Effector CD8-positive, alpha-beta T cell (primary cell): ENCODE measurements at places on chromosomes 4 and X.

DNA sequence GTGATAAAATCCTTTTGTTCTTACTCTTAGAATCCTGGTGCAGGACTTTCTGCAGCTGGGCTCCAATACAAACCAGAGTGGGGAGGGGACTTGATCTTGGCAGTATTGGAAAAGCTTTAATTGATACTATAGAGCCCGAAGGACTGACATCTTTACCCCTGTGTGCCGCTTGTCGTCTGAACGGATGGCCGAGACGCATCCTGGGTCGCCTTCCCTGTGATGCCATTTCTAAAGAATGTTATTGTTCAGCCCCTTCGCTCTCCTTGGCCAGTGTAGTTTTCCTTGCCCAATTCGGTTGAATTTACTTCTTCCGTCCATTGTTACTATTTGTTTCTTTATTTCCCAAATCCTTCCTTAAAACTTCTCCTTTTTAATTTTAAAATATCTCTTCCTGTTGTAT lies 80.9 kb downstream of the CLDN34 start:
- no peak for DNase-seq

GRCh38 chrX:110265661-110266060 lies 52.2 kb downstream of the AMMECR1 start:
- no peak for DNase-seq

DNA sequence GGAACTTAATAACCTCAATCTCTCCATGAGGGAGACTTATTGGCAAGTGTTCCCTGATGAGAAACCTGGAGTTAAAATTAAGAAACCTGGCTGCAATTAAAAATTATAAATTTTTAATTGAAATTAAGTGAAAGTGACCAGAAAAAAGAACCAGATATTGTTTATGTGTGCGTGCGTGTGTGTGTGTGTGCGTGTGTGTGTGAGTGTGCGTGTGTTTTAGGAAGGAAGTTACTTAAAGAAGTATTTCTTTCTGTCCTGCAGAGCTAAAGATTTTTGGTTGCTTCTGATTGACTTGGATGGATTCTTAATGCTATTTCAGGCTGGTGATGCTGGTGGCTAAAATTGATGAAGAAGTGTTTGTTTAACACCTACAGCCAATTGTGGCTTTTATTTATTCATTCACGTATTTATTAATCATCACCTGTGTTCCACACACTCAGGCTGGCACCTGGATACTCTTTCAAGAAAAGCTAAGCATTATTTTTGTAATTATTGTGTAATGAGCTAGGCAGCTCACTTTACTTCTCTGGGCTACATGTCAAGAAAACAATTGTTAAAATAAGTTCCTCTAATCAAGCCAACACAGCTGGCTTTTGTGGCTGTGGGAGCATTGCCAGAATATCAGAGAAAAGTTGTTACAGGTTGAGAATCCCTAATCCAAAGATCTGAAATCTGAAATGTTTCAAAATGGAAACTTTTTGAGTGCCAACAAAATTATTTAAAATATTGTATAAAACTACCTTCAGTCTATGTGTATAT lies 68.5 kb downstream of the CEP44 start:
- no peak for DNase-seq

DNA sequence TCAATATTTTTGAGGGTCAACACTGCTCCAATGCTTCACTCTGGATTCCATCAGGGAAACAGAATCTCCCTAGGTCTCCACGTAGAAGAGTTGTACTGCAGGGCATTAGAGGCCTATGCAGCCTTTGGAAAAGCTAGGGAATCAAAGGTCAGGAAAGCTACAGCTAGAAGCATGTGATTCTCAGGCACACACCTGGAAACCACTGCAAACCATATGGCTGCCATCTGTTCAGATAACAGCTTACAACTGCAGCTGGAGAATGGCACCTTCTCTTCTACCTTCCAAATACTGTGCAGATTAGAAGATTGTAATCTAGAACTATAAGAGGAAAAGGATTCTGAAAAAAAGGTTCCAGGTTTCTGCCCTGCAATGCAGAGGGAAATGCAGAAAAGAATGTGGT lies 60.6 kb downstream of the BTC start:
- no peak for DNase-seq

DNA sequence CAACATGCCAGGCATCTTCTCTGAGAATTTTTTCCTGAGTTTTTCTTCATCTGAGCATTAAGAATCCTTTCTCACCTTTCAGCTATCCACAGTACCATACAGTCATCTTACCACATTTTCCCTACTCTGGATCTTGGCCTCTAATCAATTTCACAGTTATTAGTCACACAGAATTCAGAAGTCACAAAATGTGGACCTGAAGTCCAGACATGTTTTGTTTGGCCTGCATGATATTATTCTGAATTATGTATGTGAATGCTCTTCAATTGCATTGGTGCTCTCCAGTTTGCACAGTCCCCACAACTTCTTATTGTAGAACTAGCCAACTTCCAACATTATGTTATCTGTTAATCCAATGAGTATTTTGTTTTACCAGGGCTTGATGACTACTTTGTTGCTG lies 102.3 kb upstream of the GRIA3 start:
- no peak for DNase-seq

- no peak for DNase-seq
Observed at GRCh38 chrX:109847257-109848187, 114.5 kb upstream of the ACSL4 start.

GRCh38 chr4:185718578-185719499 lies 93.2 kb downstream of the SORBS2 start:
- DNase-seq = no peak

- no peak for DNase-seq
Observed at GRCh38 chrX:137695417-137695816, 129.5 kb downstream of the ZIC3 start.

GRCh38 chr4:15809466-15809865 lies 31.3 kb downstream of the CD38 start:
- no peak for DNase-seq

GRCh38 chrX:39709364-39709763 lies 388.4 kb downstream of the BCOR start:
- DNase-seq = no peak

DNA sequence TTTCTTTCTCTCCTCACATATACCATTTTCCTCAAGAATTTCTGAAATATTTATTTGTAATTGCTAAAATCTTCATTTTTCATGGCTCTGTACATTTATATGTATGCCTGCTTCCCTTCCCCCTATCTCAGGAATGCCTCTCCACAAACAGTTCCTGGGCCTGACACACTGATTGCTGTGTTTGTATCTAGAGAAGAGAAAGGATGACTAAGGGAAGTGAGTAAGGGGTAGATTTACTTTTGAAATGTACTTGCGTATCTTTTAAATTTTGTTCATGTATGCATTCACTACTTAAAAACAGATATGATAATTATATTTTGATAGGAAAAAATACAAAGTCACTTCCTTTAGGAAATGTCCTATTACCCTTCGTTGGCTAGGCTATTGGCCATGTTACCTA lies 790.8 kb downstream of the PCDH18 start:
- DNase-seq = no peak

DNA sequence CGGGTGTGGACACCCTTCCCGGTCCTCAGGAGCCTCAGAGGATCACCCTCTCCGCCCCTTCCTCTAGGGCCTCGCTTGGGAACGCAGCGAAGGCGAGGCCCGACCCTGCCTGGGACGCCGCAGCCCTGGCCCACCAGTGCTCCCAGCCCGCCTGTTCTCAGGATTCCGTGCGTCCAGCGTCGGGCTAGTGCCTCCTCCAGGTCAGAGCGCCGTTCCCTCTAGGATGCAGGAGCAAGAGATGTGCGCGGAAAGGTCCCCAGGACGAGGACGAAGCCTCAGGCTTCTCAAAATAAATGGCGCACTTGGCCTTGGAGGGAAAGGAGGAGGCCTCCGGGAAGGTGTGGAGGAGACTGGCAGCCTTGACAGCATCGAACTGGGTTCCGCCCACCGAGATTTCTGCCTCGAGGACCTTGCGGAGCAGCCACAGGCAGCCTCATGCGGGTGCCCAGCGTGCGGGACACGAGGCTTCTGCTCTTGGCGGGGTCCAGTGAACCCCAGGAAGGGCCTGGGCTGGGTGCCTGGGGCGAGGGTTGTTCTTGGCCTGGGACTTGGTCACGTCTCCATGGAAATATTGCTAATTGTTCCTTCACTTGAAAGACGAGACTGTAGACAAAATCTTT lies 35.1 kb downstream of the PITX2 start:
- DNase-seq = no peak

DNA sequence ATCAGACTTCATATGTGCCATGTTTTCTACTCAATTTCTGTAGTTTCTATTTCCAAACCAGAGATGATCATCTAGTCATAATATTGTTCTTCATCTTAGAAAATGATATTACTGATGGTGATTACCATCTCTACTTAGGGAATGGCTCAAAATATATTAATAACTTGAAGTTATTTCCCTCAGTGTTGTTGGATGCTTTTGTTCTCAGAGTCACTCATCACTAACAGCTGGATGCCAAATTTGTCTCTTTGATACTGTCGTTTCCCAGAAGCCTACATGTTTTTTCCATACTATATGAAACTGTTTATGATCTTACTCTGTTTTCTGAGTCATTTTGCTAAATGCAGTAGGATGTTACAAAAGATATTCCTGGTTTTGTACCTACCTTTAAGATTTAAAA lies 8.9 kb downstream of the PGAM4 start:
- DNase-seq = no peak

DNA sequence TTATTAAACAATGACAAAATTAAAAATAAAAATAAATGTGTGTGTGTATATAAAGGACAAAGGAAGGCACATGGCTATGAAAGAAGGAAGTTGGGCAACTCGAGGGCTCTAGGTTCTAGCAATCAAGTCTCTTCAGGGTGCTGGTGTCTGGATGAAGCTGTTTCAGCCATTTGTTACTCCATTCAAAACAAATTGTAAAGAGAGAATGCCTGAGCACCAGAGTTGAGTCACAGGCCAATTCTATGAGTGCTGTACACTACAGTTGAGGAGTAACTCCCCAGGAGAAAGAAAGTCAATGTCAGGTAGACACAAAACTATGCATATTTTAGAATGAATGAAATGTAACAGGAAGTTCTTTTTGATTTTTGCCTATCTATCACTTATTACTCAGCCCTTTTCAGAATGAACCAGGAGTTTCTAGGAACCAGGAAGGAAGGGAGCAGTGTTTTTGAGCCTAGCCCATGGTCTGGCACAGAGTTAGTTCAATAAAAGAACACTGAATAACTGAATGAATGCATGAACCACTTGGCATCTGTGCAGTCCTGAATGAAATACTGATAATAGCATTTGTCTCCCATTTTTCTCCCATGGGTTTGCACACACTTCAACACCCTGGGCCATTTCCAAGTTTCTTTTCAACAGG lies 151.7 kb upstream of the CPEB2 start:
- DNase-seq = no peak

- DNase-seq = no peak
Observed at GRCh38 chr4:8283161-8283560, 13.6 kb downstream of the HTRA3 start.

GRCh38 chrX:9151772-9152307 lies 117.9 kb upstream of the FAM9B start:
- DNase-seq = no peak

DNA sequence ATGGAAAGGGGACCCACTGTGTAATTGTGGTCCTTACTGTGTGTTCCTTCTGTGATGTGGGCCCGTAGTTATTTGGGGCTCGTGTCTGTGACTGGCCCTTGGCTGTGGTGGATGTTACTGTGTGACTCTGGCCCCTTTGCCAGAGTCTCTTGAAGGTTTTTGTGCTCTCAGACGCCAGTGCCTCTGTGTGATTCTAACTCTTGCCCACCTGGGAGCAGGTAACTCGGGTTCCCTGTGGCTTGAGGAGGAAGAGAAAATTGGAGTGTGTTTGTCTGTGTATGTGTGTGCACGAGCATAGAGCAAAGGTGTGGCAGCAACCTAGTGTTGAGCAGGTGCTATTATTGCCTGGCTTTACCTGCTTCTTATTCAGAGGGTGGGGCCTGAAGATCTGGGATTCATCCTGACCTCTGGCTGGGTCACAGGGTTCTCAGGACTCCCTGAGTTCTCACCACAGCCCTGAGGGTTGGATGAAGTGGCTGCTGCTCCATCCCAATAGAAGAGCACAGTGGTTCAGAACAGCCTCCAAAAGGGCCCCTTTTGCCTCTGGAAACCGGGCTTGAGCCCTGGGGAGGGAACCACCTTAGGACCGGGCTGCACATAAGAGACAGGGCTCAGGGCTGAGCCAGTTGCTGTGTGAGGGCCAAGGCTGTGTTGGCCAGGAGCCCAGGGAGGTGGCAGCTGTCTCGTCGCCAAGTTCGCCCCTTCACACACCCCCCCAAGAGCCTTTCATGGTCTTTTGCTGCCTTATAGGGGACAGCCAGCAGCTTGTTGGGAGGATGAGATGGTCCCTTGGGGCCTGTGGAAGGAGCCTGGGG lies 1.3 kb downstream of the RBM10 start:
- no peak for DNase-seq

- DNase-seq = no peak
Observed at GRCh38 chrX:114932550-114932949, 84.9 kb downstream of the IL13RA2 start.

- DNase-seq = no peak
Observed at GRCh38 chr4:34261799-34262314, 1982.5 kb downstream of the ARAP2 start.

DNA sequence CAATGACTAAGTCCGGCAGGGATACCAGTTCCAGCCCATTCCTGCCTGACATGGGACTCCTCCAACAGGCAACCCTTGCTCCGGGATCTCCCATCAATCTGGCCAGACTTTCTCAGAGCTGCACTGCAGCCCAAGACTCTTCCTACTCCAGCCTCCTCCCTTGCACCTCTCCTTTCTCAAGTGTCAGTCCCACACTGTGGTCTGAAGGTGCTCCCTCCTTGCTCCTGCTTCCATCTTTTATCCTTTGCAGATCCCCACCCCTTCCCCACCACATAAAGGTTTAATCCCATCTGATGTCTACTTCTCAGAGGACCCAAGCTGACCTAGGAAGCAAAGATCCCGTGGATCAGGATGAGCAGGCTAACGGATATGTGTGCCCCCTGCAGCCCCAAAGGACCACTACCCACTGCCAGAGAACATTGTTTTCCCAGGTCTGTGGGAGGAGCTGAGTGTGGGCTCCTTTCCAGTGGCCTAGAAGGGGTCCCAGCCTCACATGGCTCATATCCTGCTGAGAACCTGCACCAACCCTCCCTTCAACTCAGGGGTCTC lies 33.3 kb upstream of the XPNPEP2 start:
- no peak for DNase-seq

DNA sequence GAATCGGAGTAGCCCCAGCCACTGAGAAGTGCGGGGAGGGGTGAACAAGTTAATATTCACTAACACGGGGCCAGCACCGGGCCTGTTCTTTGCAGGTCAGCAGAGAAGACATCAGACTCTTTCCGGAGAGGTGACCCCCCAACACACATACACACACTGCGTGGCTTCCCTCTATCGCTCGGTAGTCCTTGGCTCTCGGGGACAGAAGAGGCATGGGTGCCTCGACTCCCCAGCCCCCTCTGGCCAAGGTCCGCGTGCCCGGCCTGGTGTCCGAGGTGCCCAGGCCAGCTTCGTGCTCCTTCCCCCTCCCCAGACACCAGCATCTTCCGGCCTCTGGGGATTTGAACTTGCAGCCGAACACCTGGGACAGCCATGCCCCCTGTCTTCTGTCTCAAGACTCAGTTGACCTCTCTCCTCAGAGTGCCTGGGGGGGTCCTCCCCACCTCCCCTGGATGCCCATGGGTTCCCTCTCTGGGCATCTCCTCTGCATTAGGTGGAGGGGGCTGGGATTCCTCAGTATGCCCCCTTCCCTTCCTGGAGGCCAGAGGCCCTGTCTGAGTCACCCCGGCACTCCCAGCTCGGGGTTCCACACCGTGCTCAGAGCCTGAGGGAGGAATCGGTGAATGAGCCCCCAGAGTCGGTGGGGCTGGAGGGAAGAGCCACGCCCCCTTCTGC lies 104.5 kb downstream of the SORCS2 start:
- no peak for DNase-seq

- no peak for DNase-seq
Observed at GRCh38 chr4:27094783-27095182, 234.1 kb downstream of the STIM2 start.
